ENCODE measurements at places on chromosomes 7 and 10. TPM values are rescaled to one million over a fixed set of nuclear protein-coding genes. Genes with fewer than 3 reads are reported as not detected.
A peak's percentile ranks its signal among the peaks of the same experiment; 100 is the strongest.

GHRHR gene
- total RNA-seq: not detected

CEP55 gene
- total RNA-seq: 41.2 TPM

DNA sequence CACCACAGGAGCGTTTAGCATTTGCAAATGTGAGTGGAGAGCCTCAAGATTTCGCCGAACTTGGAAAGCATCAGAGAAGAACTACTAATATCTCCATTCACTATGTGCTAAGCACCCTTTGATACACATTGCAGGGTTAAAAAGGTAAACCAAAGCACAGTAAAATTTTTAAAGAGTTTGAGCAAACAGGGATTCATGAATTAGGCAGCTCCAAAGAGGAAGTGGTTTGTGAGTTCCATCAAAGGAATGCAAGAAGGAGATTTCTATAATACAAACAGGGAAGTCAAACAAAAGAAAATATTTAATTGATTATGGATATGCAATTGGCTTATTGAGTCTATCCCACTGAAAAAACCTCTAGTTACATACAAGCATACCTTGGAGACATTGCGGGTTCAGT is 81.1 kb upstream of the TMEM72 start:
- H3K27ac ChIP-seq: no peak overlapping the region
- H3K36me3 ChIP-seq: no peaks in the 10 kb centered on the region
- DNase-seq: no peak
- no peaks in the 10 kb centered on the region for H3K27me3 ChIP-seq
- no peaks in the 10 kb centered on the region for H3K4me1 ChIP-seq

CFAP69 gene
- total RNA-seq: 0.81 TPM

- no peak for DNase-seq
- H3K4me1 ChIP-seq: peaks cover 53% of the 10 kb centered on the region
- H3K36me3 ChIP-seq: no peaks in the 10 kb centered on the region
- no peaks in the 10 kb centered on the region for H3K27me3 ChIP-seq
- H3K4me3 ChIP-seq: peak overlapping the region; percentile 77
Observed at GRCh38 chr7:2520761-2521290, 1.3 kb downstream of the LFNG start.

- H3K4me1 ChIP-seq: no peaks in the 10 kb centered on the region
- no peak overlapping the region for H3K4me3 ChIP-seq
- no peak for DNase-seq
- H3K36me3 ChIP-seq: no peaks in the 10 kb centered on the region
- H3K27ac ChIP-seq: no peak overlapping the region
- H3K27me3 ChIP-seq: no peaks in the 10 kb centered on the region
Observed at GRCh38 chr7:47039904-47040303, 542.0 kb downstream of the TNS3 start.

HMX3 gene
- total RNA-seq: not detected

- no peaks in the 10 kb centered on the region for H3K36me3 ChIP-seq
- H3K27ac ChIP-seq: no peak overlapping the region
- DNase-seq: no peak
- no peak overlapping the region for H3K4me3 ChIP-seq
Observed at GRCh38 chr10:131204406-131205152, 106.9 kb downstream of the TCERG1L start.

DNA sequence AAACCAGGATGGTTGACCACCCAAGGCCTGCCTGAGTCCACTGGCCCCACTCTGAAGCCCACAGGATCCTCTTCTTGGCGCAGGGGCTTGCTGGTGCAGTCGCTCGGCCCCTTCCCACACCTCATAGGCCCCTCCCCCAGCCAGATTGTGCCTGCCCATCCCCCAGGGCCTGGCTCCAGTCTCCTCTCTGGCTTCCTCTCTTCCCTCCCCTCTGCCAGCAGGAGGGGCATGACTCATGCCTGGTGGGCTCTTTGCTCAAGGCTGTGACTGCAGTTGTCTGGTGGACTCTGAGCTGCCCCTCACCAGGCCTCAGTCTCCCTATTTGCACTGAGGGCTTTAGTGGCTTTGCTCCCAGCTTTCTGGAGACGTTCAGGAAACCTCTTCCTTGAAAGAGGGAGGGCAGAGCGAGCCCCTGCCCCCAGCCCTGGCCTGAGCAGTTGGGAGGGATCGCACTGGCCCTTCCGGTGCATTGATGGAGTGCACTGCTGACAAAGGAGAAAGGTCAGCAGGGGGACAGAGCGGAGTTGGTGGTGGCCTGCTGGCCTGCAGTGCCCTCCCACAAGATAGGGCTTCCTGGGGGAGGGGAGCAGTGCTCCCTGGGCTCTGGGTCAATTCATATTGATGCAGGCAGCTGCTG is 60.7 kb downstream of the ZMIZ1 start:
- H3K4me1 ChIP-seq: peaks cover 6% of the 10 kb centered on the region
- no peak overlapping the region for H3K4me3 ChIP-seq
- H3K27me3 ChIP-seq: no peaks in the 10 kb centered on the region
- no peak overlapping the region for H3K27ac ChIP-seq
- DNase-seq: no peak

ZNF655 gene
- total RNA-seq: 58.2 TPM

DNA sequence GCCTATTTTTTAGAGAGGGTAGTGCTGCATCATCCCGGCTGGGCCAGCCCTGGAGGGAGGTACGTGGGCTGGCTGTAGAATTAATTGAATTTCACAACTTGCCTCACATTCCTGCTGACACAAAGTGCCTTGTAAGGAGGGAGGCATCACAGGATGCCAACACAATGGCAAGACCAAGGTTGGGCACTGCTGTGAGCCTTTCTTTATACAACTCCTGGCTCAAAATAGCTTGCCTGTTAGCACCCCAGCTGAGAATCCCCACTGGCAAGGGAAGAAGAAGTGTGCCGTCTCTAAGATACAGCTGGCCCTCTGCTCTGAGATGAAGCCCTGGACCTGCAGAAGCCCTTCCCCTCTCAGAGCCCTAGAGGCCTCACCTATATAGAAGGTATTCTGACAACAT is 873.9 kb downstream of the GRID1 start:
- DNase-seq: no peak
- H3K4me3 ChIP-seq: no peak overlapping the region
- H3K27ac ChIP-seq: no peak overlapping the region
- no peaks in the 10 kb centered on the region for H3K36me3 ChIP-seq

SPAM1 gene
- not detected for total RNA-seq

GRCh38 chr10:73902351-73902750 is 8.6 kb upstream of the PLAU start:
- no peaks in the 10 kb centered on the region for H3K4me1 ChIP-seq
- no peaks in the 10 kb centered on the region for H3K36me3 ChIP-seq
- H3K27ac ChIP-seq: no peak overlapping the region

DNA sequence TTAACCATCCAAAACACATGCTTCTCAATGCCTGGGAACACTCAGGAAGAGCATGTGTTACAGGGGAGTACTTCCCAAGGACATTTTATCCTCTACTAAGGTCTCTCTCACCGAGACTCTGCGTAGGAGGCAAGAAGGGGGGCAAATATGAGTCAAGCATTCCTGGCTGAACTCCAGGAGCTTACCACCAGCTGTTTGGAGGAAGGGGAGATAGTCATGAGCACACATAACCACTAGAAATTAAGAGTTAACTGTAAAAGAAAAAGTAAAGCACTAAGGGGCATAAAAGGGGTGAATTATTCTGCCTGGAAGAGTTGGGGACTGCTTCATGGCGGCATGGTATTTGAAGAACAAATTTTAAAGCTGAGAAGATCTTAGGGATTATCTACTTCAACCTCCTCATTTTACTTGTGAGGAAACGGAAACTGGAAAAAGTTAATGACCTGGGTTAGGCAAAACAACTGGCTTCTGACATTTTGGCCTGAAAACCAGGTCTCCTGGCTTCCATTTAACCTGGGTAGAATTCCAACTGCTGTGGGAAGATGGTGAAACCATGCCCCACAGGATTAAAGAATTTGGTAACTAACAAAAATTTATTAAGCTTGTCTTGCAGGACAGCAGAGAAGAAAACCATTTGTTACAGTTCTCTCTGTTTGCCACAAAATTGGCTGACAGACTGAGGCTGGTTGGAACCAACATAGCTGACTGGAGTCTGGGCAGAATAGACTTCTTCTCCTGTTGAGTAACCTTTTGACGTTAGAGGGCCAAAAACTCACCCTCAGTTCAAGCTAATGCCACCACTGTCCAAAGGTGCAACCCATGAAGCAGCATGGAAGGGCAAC is 85.5 kb downstream of the SLC25A13 start:
- H3K4me3 ChIP-seq: no peak overlapping the region
- peak overlapping the region; percentile 35 for H3K27ac ChIP-seq
- H3K36me3 ChIP-seq: no peaks in the 10 kb centered on the region
- H3K27me3 ChIP-seq: no peaks in the 10 kb centered on the region

ZNF239 gene
- 1.4 TPM for total RNA-seq

GRCh38 chr7:24283897-24284698 is at the start of gene NPY:
NPY (plus strand) TSS chr7:24284190; CDS start chr7:24285241, 1,051 bp downstream.
- no peak for DNase-seq
- H3K4me3 ChIP-seq: no peak within 1 kb of the TSS
- peaks cover 9% of the 10 kb centered on the region for H3K4me1 ChIP-seq
- H3K27ac ChIP-seq: no peak within 1 kb of the TSS
- H3K36me3 ChIP-seq: no peaks in the 10 kb centered on the region
- peaks cover 3% of the 10 kb centered on the region for H3K27me3 ChIP-seq

DNA sequence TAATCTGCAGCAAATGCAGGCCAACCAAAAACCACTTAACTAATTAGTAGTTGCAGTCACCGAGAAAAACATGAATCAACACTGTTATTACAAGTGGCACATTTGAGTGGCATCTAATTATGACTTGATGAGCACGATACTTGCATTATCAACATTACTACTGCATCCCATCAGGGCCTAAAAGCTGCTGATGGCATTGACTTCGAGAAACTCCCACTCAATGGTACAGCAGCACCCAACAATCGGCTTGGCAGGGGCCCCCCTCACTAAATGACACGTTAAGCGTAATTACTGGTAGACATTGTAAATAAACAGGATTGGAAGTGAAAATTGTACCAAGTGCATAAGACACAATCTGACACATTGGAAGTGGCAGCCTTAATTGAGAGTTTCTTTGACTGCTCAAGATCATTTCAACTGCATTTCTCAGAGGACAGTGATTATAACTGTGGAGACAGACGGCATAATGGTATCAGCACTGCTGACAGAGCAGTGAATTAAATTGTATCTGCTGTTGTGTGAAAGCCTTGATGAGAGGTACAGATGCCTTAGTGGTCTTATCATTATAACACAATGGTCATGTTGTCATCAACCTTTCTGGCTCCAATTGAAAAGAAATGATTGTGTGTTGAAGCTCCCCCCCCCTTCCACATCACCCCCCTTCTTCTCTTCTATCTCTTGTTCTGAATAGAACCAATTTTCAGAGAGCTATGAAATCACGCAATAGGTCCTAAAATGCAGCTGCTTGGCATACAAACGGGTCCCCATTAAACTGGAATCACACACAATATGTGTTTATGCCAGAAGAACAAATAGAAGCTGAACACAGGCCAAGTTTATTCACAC is 43.4 kb downstream of the SHTN1 start:
- DNase-seq: no peak
- no peaks in the 10 kb centered on the region for H3K36me3 ChIP-seq
- no peak overlapping the region for H3K27ac ChIP-seq

All from CD8-positive, alpha-beta memory T cell (primary cell).